ENCODE measurements at places on chromosomes 1 and 21.

DNA sequence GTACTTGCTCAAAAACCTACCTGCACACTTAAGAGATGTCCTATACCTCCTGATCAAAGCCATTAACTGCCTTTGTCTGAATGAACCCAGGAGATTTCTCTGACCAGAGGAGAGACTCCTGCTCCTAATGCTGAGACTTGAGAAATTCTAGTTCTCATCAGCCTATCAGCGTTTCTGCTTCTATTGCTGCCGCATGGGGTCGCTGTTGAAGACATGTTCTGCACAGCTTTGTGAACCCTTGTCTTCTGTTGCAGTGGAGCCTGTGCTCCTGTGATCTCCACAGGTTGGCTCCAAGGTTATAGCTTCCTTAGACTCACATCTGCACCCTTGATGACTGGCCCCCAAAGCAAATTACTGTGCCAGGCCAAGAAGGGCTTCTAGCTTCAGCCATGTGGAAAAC lies 40.2 kb downstream of the EDN2 start:
- DNase-seq: no peak

GRCh38 chr1:22628698-22629444 lies 7.6 kb upstream of the C1QA start:
- no peak for DNase-seq

DNA sequence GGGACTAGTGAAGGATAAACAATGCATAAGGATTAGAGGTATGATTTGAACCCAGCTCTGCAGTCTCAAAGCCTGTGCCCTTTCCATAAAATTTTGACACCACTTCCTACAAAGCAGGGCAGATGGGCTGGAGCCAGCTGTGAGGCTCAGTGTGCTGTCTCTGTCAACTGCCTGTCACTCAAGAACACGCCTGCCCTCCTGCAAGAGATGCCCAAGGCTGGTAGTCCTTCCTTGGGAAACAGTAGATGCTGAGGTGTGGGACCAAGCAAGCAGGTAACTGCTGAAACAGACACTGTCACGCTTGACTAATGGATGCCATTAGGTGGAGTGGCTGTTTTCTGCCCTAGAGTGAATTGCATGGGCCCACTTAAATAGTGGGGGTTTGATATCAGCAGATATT lies 402.0 kb downstream of the PTPRU start:
- no peak for DNase-seq

DNA sequence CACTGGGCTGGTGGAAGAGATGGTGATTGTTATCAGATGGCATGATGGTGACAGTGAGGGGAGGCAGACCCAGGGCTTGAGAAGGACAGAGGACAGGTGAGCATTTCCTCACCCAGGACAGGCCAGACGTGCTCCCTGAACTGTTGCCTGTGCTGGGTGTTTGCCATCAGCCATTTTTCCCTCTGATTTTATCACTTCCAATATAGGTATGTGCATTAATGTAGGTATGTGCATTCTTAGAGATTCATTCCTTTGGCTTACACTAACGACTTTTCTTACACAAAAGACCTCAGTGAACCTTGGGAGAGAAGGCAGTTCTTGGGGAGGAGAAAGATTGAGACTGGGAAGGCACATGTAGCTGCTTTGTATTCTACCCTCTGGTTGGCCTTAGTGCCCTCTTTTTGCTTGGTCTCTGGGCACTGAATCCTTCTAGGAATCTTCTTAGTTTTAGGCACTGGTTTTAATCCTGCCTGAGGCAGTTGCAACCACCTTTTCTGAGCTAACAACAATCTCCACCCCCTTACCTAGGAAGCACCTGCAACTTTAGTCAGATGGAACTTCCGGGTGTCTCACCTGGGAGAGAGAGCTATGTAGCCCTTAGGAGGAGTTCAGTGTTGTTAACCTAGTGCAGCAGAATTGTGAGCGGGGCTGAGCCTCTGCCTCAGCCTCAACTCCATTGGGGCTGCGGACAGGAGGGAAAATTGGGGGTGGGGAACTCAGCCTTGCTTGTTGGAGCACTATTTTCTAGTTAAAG lies 30.9 kb downstream of the C1orf116 start:
- no peak for DNase-seq

DNA sequence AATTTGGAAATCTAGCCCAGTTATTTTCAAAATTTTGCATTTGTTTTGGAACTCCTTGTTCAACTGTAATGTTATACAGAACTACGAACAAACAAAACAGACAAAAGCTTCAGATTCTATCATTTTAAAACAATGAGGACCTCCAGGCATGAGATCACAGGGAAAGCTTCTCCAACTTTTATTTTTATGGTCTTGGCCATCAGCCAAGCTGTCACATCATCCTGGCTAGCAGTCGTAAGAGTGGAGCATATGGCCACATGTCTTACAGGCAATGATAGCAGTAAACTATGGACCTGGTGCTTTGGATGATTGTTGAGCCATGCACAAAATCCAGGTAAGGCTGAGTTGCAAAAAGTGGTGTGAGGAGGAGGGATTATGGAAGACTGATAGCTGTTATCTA lies 299.6 kb downstream of the LMX1A start:
- no peak for DNase-seq

GRCh38 chr1:214251354-214251753 lies 29.6 kb upstream of the SMYD2 start:
- no peak for DNase-seq

GRCh38 chr21:40660461-40660860 lies 186.5 kb downstream of the DSCAM start:
- DNase-seq: no peak

DNA sequence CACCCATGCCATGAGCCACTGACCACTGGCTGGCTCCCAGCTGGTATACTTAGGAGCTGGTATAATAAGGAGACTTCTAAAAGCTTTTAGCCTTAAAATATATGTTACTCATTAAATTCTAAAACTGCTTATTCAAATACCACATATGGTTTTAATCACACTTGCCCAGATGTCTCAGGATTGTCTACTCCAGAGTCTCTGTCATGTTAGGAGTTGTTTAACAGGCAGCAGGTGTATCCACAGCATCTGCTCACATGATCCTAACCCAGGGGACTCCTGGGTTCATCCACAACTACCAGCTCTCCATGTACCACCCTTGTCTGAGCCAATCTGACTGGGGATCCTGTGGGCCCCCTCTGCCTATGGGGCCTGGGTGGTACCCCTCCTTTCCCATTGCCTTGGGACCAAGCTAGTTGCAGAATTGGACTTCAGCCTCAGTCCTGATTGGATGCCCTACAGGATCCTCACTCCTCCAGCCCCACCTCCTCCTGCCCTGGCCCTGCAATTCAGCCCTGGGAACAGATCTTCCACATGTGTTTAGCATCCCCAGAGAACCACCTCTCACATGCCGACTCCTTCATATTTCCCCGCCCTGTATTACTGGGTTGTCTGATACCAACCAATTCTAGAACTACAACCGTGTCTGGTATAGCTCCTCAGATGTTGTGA lies 61.3 kb downstream of the BCAR3 start:
- no peak for DNase-seq

DNA sequence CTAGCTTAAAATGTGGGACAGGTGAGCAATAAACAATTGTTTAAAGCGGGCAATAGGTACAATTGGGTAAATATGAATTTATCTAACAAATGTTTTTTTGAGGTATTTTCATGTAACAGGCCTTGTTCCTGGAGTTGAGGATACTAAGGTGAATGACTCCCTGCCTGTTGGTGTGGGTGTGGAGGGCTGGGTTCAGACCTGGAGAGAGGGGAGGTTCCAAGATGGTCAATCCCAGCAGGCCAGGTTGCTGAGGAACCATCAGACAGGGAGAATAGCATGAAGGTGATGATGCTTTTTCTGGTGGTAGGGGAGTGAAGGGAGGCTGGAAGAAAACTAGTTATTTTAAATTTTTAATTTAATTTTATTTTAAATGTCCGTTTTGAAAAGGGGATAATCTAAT lies 46.3 kb downstream of the CDC14A start:
- no peak for DNase-seq

- DNase-seq: no peak
Observed at GRCh38 chr1:118842452-118843201, 145.5 kb downstream of the TBX15 start.

DNA sequence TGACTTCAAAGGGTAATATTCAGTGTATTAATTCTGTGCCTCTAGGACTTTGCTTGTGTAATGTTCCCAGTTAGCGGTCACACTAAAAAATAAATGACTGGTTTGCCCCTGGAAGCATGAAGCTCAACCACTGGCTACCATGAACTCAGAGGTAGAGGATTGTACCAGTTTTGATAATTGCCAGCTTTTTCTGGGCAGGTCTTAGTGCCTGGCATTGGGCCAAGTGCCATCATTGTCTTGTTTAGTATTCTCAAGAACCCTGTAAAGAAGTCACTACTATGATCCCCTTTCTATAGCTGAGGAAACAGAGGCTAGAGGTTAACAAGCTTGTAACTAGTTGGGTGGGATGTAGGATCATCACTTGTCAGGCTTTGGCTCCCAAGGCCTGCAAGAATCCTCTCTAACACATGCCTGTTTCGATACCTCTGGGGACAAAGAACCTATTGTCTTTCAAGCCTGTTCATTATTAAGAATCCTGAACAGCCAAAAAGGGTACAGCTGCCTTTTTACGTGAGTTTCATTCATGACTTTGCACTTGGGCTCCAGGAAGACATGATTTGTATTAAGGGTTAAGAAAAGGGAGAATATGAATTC lies 121.9 kb upstream of the JUN start:
- no peak for DNase-seq

DNA sequence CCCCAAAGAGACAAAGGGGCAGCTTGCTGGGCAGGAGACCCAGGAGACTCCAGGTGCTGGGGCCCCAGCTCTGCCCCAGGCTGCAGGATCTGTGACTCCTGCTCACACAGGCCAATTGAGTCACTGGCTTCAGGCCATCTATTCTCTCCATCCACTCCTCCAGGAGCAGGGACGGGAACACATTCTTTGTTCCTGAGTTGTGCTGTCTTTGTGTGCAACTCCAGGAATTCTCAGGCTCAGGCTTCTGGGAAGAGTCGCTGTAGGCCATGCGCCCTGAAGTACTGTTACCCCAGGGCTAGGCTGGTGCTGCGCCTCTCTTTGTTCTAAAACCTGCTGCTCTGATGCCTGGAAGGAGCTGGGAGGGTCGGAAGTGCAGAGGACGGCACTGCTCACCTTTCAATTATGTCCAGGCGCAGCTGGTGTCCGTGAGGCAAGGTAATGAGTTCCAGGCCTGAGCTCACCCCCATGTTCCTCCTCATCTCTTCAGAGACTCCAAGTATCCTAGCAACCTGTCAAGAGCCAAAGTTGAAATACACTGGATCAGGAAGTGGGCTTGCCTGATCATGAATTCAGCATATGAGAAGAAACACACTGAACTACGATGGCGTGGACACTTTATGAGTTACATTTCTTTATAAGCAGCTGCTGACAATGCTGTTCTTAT lies 105.9 kb downstream of the BCAR3 start:
- no peak for DNase-seq

GRCh38 chr1:9591669-9592509 lies 3.2 kb downstream of the TMEM201 start:
- no peak for DNase-seq

GRCh38 chr1:14852291-14852690 lies 253.8 kb downstream of the KAZN start:
- no peak for DNase-seq

DNA sequence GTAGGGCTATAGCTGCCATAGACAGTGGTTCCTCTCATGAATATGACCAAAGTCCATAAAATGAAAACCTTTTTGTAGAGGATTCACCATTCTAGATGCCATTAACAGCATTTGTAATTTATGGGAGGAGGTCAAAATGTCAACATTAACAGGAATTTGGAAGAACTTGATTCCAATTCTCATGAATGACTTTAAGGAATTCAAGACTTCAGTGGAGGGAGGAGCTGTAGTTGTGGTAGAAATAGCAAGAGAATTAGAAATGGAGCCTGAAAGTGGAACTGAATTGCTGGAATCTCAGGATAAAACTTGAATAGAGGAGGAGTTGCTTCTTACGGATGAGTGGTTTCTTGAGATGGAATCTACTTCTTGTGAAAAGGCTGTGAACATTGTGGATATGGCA lies 65.4 kb upstream of the ESRRG start:
- no peak for DNase-seq

- DNase-seq: no peak
Observed at GRCh38 chr1:50967416-50968157, 2.5 kb upstream of the CDKN2C start.

- DNase-seq: no peak
Observed at GRCh38 chr1:183996396-183996795, 41.1 kb downstream of the COLGALT2 start.

- DNase-seq: no peak
Observed at GRCh38 chr1:110477967-110478640, 27.2 kb downstream of the PROK1 start.

DNA sequence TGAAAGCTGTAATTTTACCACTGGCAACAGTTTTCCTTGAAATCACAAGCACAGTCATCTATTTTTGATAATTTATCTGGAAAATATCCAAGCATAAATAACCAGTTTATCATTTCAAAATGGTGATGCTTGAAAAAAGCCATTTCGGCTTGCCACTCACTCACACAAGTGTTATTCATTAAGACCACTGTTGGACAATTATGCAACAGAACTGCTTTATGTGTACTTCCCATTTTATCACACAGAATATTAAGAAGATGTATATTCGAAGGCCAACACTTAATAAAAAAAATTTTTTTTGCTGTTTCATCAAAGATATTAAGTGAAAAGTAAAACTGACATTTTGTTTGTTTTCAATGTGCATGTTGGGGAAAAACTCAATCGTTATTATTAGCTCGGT lies 62.3 kb downstream of the EIF4G3 start:
- no peak for DNase-seq

GRCh38 chr1:193058529-193059281 lies 455 bp downstream of the UCHL5 start:
- peak; percentile 49 for DNase-seq

- DNase-seq: peak; percentile 12
Observed at GRCh38 chr21:36113647-36114428, 21.0 kb upstream of the CBR3 start.

GRCh38 chr1:203813581-203814341 lies 18.3 kb downstream of the ZBED6 start:
- DNase-seq: no peak

DNA sequence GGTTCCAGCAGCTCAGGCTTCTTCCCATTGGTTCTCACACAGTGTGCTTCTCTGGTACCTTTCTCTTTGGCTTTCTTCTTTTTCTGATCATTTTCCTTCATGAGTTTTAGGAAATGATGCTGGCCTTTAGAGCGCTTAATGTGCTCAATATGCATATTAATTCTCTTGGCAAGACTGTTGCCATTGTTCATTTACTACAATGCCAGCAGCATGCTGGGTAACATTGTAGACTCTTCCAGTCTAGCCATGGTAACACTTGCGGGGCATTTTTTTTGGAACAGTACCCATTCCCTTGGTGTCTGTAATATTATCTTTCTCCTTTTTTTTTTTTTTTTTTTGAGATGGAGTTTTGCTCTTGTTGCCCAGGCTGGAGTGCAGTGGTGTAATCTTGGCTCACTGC lies 21.7 kb downstream of the UBE4B start:
- DNase-seq: no peak

- no peak for DNase-seq
Observed at GRCh38 chr1:84985365-84985764, 11.5 kb downstream of the MCOLN2 start.
